ENCODE measurements at places on chromosomes 13 and 19.

DNA sequence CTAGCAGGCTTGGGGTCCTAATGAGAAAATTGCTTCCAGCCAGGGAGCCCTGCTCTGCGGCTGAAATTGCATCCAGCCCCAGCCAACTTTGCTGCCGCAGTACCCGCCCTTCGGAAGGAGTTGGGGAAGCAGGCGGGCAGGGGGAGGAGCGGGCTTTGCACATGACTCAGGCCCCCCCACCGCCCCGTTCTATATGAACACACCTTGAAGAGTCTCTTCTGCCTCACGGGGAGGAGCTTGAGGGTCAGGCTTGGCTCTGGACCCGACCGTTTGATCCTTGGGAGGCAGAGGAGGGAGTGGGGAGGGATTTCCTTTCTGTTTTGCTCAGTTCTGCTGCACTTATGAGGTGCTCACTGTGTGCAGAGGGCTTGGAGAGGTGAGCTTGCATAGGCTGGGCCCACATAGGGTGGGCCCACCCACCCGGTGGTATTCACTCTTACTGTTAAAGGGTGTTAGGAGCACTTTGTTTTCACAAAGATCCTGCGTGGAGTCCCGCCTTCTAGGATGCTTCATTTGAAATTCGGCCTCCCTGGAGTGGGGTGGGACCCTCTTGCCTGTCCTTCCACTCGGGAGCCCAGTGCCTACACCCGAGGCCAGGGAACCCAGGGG lies 46.5 kb downstream of the LYL1 start:
- DNase-seq, result no peak

- no peak for DNase-seq
These were observed 85.3 kb upstream of the RAP2A start for GRCh38 chr13:97348569-97349100.

DNA sequence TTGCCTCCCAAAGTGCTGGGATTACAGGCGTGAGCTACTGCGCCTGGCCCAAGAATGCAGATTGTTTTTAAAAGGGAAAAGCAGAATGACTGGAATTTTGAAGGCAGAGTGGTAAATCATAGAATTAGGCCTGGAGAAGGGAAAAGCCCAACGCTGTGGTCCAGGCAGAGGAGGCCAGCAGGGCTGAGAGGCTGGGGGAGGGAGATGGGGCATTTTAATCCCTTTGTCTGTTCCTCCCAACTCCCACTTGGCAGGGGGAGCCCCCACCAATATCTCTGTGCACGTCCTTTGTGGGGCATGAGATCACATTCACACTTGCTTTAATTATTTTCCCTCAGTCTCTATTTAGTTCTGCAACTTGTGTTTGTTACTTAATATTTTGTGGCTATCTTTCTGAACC lies 54.4 kb upstream of the RANBP3 start:
- no peak for DNase-seq

GRCh38 chr19:33749619-33750175 lies 47.0 kb upstream of the KCTD15 start:
- no peak for DNase-seq

- no peak for DNase-seq
These were observed 104.5 kb downstream of the UGGT2 start for GRCh38 chr13:95948656-95949055.

GRCh38 chr19:30439310-30439709 lies 67.1 kb downstream of the ZNF536 start:
- no peak for DNase-seq

- no peak for DNase-seq
These were observed 13.6 kb downstream of the NFILZ start for GRCh38 chr19:8643860-8644653.

DNA sequence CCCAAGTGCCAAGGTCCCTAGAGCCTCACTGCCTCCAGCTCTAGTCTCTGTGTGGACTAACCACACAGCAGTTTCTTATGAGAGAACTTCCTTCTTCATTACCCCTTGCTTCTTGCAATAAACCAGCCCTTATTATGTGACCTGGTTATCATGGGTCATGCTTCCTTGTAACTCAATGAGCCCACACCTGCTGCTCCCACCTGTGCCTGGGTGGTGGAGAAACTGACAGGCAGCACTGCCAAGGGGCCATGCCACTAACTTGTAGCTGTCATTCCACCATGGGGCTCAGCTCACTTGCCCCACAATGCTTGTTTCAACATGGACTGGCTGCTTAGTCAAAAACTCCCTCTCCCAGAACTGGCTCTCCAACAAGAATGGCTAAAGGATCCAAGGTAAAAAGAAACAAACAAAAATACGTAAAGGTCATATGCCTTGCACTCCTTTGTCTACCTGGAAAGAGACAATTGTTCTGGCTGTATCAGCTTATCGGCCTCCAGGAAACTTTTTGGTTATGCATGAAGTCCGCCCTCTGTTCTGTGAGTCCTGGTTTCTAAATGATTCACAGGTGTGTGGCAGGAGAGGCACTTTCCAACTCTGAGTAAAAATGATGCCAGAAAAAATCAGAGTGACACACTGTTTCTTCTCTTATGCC lies 446.4 kb downstream of the COG6 start:
- DNase-seq, result no peak

DNA sequence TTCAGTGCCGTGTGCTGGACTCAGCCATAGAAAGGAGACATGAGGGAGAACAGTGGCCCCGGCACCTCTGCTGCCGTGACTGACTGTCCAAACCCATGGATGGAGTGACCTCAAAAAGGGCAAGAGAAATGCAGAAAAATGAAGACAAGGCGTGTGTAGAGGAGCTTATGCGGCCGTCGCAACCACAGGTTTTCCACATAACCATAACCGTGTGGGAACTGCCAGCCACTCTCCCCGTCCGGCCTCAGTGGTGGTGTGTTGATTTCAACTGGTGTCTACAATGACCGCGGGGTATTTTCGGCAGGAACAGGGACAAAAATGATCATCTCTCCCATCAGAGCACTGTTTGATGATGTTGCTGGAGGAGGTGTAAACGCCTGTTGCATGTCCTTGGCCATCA lies 42.9 kb upstream of the F7 start:
- DNase-seq, result no peak

- no peak for DNase-seq
These were observed 385.9 kb upstream of the SPRY2 start for GRCh38 chr13:80726868-80727267.

- no peak for DNase-seq
These were observed 8.0 kb downstream of the SGTA start for GRCh38 chr19:2774953-2775555.

DNA sequence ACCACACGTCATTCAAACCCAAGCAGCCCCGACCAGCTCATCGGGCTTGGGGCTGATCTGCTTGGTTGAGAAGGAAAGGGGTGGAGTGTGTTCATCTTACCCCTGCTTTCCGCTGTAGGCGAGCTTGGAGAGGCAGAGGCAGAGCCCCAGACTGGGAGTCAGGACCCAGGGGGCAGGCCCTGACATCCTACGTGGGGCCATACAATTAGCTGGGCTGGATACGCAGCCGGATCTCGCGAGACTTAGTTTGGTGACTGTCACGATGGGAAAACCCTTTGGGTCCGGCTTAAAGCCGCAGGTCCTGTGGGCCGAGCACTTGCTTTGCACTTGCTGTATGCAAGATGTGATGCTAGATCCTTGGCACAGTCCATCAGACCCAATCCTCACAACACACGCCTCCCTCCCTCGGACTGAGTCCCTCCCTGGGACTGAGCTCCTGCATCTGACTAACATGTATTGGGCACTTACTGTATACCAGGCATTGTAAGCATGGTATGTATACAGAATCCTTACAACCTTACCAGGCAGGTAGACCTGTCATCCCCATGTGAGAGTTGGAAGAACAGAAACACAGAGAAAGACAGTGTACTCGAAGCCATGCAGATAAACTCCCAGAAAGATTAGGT lies 3.7 kb downstream of the CEACAM16 start:
- DNase-seq, result no peak

DNA sequence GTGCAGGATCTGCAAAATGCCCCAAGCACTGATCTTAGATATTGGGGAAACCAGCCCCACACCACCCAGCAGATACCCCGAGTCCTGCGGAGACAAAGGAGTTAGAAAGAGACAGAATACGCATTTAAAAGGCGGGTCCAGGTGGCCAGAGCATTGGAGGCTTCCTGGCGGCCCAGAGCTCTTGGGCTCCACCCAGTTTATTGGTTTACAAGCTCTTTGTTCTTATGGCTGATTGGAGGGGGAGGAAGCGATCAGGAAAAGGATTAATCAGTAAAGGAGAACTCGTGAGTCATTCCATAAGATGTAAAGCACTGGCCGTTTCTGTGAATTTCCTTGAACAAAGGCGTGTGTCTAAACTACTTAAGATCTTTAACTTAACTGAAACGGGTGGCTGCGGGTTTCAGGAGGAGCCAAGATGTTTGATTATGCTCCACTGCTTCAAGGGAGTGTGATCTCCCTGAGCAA lies 926 bp downstream of the ZNF587 start:
- no peak for DNase-seq

GRCh38 chr19:45244133-45244794 lies 943 bp downstream of the EXOC3L2 start:
- no peak for DNase-seq

- no peak for DNase-seq
These were observed 7.6 kb upstream of the DCT start for GRCh38 chr13:94487043-94487442.

DNA sequence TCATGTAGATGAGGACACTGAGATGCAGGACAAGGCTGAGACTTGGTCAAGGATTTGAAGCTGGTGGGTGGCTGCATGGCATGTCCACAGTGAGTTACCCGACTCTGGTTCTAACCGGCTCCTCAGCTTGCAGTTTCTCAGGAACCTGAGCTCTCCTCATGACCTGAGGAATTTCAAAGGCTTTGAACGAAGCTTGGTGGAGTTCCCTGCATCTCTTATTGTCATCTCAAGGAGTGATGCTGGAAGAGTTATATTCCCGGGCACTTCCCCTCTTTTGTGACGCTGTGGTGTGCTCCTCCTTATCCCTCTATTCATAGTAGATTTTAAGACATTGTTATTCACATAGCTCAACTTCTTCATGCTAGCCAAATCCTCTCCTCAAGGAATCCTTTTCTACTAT lies 500.1 kb upstream of the HTR2A start:
- no peak for DNase-seq

- DNase-seq, result no peak
These were observed 518.6 kb downstream of the SLITRK5 start for GRCh38 chr13:88189728-88190127.

- no peak for DNase-seq
These were observed 28.9 kb downstream of the FRY start for GRCh38 chr13:32060401-32060878.

GRCh38 chr19:47447470-47448359 lies 24.0 kb downstream of the SLC8A2 start:
- peak; percentile 84 for DNase-seq

- no peak for DNase-seq
These were observed 109.7 kb downstream of the LRCH1 start for GRCh38 chr13:46662690-46663089.

DNA sequence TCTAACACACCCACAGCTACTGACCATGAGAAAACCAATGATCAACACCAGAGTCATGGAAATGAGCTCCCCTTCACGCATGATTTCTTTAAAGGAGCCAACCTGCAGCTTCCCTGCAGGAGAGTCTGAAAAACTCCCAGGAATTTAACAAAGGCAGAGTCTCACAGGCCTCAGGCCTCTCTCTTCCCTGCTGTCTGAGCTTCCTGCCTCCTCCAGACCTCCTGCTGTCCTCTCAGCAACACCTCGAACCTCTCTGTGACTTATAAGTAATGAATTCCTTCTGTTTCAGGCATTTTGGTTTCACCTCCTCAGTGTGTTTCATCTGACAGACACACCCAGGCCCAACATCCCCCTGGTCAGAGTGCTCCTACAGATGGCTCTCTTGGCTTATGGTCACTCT lies 1044.4 kb downstream of the UQCRFS1 start:
- no peak for DNase-seq

DNA sequence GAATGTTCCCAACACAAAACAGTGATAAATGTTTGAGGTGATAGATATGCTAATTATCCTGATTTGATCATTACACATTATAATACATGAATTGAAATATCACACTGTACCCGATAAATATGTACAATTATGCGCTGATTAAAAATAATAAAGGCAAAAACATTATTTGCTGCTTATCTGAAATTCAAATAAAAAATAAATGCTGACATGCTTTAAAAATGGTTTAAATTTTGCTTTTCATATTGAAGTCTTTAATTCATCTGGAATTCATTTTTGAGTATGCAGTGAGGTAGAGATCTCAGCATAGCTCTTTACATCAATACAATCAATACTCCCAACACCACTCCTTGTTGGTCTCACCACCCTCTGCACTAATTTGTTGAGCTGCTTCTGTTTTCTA lies 330.8 kb downstream of the NALCN start:
- no peak for DNase-seq

GRCh38 chr13:99258210-99258860 lies at the start of gene GPR18:
TSS of gene GPR18 (minus strand) at chr13:99258379. CDS start at chr13:99255872, 2,507 bp downstream.
- DNase-seq, result no peak

GRCh38 chr13:90084684-90085290 lies 1262.7 kb upstream of the MIR17HG start:
- DNase-seq, result no peak

DNA sequence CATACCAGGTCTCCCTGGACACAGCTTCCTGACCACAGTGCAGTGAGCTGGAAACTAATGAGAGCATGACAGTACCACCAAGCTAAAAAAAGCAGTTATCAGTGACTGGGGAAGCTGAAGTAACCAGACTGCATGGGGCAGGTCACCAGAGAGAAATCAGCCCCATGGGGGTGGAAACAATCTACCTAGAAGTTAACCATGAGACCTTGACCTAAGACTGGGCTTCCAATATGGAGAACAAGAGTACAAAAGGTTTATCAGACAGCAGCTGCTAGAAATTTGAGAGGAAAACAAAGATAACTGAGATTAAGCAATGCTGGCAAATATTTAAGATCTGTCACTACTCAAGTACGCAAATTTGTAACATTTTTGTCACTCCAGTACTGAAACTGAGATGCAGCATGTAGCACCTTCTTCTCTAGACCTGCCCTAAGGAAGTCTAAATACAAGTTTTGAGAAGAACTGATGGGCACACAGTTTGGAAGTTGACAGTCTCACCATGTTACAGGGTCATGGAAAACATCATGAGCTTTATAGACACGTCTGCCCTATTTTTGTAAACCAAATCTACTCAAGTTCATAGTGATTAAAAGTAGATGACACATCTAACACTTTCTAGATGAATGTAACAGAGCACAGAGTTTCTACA lies 2641.8 kb upstream of the PCDH20 start:
- DNase-seq, result no peak

DNA sequence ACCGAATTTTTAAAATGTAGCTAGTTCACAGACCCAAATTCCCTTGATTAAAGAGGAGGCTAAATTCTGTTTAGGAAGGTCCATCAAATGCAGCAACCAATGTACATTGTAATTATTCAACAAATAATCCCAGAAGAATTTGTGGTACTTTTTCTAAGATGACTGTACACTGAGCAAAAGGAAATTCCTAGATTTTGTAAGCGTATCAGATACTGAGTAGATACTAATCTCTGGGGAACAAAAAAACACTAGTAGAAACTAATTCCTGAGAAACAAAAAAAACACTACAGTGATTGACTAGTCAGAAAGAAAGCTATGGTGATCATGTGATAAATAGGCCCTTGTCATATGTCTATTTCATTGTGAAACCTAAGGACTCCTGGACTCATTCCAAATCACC lies 246.1 kb downstream of the PCDH17 start:
- no peak for DNase-seq

- no peak for DNase-seq
These were observed 1320.5 kb downstream of the UQCRFS1 start for GRCh38 chr19:27892500-27892899.

GRCh38 chr13:109781384-109782065 lies 4.9 kb downstream of the IRS2 start:
- DNase-seq, result no peak
